Ascending aorta (tissue), 2 donors: ENCODE measurements at places on chromosomes 3 and 15.

GRCh38 chr15:49462232-49462844, 39.3 kb downstream of the FGF7 start:
- DNase-seq, result no peak

GRCh38 chr3:25907081-25907480, 117.2 kb downstream of the OXSM start:
- no peak for DNase-seq

- DNase-seq, result no peak
Observed at GRCh38 chr3:120567370-120568201, 28.6 kb upstream of the NDUFB4 start.

DNA sequence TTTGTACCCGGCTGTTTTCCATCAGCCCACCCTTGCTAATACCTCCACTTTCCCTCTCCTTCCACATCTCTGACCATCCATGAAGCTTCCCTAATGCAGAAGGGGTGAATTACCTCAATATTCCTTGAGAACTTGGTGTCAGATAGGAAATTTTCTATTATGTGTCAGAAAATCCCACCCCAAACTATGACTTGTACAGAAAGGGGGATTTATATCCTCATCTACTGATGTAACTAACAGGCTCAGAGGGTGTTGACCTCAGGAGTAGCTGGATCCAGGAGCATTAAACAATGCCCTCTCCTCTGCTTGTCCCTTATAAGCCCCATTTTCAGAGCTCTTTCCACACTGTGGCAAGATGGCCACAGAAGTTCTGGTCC, 242.8 kb upstream of the TLE3 start:
- DNase-seq, result no peak

GRCh38 chr3:4270720-4271119, 32.4 kb upstream of the SETMAR start:
- DNase-seq, result no peak

DNA sequence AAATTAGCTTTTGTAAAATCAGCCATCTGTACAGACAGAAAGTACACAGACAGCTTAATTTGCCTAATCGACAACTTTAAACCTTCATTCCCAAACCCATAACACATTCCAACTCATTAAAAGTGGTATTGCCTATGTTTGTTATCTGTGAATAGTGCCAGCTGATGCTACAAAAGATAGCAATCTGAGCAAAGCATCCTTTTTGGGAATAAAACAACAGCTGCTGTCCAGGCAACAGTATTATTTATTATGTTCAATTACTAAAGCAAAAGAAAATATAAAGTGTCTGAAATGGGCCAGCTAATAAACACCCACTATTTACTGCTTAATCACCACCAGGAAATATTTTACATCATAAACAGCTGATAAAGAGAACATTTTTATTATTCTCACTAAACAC, 134.8 kb upstream of the ABI3BP start:
- DNase-seq, result no peak

GRCh38 chr3:103047640-103048039, 612.8 kb downstream of the ZPLD1 start:
- DNase-seq, result no peak

DNA sequence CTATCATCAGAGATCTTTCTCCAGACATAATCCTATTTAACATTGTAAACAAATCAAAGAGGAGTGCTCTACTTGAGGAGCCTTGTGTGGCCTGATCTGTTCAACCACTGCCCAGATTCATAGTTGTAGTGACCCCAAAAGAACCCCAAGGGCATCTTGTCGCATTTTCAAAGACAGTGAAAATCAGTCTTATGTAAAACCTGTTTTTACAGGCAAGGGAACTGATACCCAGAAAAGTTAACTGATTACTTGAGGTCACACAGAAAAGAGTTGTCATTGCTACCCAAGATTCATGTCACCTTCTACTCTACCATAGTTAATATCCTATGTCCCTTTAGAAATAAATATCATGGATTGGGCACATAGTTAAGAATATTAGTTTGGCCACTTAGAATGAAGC, 40.5 kb upstream of the ARPP21 start:
- no peak for DNase-seq

DNA sequence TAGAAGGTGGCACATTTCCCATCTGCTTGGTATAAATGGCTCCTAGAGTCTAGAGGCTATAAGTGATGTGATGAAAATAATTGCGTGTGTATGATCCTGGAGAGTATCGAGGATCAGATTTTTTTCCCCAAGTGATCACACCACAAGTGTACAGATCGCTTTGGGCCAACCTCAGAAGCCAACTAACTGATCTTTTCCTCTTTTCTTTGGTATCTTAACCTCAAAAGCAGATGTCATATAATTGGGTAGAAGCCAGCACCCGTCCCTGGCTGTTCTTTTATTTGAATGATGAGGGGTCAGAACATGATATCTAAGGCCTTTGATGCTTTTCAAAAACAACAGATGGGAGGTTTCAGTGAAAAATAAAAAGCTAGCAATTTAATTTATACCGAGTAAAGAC, 3.3 kb downstream of the P2RY14 start:
- no peak for DNase-seq

DNA sequence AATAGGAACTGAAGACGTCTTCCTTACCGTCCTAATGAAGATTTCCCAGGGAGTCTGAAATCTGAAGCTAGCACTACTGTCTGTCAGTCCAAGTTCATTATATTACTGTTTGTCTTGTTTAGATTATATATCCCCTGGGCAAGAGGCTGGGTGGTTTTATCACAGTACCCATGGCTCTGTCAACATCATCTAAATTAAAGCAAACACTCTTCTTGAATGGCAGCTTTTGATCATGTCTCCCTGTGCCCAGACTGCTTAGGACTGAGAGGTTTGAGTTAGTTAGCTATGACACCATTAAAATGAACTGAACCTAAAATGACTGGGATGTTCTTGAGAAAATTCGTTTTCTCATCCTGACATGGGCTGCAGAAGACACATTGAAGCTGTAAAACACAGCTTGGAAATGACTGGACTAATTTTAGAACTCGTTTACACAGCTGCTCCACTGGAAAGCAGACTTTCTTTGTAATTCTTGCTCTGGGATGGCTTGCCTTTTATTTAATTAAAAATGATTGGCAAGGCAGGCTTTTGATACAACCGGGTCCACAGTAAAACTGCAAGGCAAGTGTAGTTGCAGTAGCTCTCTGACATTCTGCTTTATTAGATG, 243.5 kb downstream of the MFSD1 start:
- no peak for DNase-seq

- DNase-seq, result peak; percentile 60
Observed at GRCh38 chr3:52777959-52778805, 783 bp downstream of the ITIH1 start.

- DNase-seq, result no peak
Observed at GRCh38 chr15:50377867-50378751, 23.1 kb upstream of the GABPB1 start.

DNA sequence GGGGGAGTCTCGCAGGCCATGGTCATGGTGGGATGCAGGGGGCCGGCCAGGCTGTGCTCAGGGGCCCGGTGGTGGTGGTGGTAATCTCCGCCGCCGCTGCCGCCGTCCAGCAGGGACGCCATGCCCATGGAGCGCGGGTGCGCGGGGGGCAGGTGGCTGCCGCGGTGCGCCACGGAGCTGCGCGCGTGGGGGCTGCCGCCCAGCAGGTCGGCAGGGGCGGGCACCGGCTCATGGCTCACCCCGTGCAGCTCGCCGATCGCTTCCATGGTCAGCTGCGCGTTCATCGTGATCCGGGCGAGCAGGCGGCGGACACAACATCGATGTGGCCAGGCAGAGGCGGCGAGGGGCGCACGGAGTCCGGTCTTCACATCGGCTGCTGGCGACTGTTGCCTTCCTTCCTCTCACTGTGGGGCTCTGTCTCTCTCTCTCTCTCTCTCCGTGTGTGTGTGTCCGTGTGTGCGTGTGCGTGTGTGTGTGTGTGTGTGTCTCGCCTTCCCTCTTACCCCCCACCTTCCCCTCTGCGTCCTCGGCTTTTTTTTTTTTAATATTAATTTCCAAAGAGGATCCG, 451 bp downstream of the ONECUT1 start:
- no peak for DNase-seq

GRCh38 chr3:168884353-168884903, 779.1 kb downstream of the MECOM start:
- DNase-seq, result peak; percentile 17

DNA sequence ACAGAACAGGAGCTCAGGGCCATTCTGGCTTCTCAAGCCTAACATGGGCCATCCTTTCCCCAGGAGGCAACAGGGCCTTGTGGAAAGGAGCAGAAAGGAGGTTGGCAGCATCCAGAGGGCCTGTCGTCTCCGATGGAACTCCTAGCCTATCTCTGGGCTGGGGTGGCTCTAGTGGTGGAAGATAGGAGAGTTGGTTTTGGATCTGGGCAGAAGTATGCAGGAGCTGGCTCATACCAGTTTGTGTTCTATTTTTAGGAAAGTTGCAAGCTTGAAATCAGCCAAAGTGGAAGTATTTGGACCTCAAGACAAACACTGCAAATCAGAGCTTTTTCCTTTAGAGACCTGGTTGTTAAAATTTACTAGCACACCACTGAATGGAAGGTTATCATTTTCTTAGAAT, 35.4 kb upstream of the XCR1 start:
- no peak for DNase-seq

DNA sequence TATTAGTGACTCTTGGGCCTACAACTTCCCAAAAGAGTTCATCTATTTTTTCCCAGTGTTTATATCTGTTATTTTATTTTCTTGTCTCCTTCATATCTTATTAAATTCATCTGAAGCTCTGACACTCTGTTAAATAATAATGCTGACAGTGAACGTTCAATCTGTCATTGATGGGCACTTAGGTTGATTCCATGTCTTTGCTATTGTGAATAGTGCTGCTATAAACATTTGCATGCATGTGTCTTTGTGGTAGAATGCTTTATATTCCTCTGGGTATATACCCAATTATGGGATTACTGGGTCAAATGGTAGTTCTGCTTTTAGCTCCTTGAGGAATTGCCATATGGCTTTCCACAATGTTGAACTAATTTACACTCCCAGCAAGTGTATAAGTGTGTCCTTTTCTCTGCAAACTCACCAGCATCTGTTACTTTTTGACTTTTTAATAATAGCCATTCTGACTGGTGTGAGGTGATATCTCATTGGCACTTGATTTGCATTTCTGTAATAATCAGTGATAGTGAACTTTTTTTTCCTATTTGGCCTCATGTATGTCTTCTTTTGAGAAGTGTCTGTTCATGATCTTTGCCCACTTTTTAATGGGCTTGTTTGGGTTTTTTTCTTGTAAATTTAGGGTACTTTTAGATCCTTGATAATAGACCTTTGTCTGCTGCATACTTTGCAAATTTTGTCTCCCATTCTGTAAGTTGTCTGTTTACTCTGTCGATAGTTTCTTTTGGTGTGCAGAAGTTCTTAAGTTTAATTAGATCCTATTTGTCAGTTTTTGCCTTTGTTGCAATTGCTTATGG, 122.5 kb downstream of the LEKR1 start:
- no peak for DNase-seq

GRCh38 chr3:67691207-67691606, 36.8 kb upstream of the SUCLG2 start:
- no peak for DNase-seq
